Activated CD4-positive, alpha-beta memory T cell treated with anti-CD3 and anti-CD28 coated beads, Interleukin-2, amount 10 ng/mL, durations not matched to agents 7 days and 5 days (primary cell): ENCODE measurements at places on chromosomes 7 and 10. TPM values are rescaled to one million over a fixed set of nuclear protein-coding genes. Genes with fewer than 3 reads are reported as not detected.

GJD4 gene
- not detected for total RNA-seq

COL28A1 gene
- total RNA-seq = not detected

- no peak for DNase-seq
These were observed 6.7 kb downstream of the ZNF713 start for GRCh38 chr7:55893940-55894339.

DNA sequence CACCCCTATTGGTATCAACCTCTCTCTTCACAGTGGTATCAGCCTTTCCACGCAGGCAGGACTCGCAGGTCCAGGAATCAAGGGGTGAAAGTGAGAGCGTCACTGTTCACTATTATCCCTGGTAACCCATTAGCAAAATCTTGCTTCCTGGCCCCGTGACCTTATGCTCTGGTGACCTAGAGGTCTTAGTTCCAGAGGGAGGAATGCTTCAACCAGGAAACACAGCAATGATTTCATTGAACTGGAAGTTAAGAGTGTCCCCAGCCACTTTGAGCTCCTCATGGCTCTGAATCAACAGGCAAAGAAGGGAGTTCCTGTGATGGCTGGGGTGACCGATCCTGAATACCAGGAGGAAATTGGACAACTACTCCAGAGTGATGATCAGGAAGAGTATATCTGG, 90.6 kb downstream of the CUL2 start:
- DNase-seq = no peak

- peak; percentile 93 for DNase-seq
These were observed at the start of gene CBX3 for GRCh38 chr7:26201247-26202018. TSS of gene CBX3 (plus strand) at chr7:26201745. CDS start at chr7:26202999, 1,254 bp downstream.

- DNase-seq = no peak
These were observed 39.0 kb downstream of the DOCK1 start for GRCh38 chr10:126944191-126944590.

GRCh38 chr7:127644484-127644883, 7.5 kb upstream of the SND1 start:
- DNase-seq = no peak

DNA sequence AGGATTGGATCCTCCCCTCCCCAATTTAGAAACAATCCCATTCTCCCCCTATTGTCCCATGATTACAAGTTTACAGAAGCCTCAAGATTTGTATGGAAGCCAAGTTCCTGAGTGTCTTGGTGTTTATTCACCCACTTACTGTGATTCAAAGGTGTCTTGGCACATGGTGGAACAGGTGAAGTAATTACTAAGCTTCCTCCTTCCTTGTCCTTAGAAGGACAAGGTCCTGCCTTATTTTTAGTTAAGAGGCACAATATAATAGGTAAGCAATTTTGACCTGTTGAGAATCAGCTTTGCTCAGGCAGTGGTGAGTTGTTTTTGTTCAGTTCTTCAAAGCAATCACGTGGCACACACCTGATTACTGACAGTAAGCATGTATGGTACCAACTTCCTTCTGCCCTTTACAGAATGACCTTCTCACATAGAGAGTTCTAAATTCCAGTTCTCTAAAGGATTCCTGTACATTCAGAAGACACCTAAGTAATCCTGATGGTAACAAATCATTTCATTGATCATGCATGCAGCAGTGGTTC, 60.7 kb upstream of the SLC13A1 start:
- no peak for DNase-seq

GRCh38 chr10:15255961-15256360, 87.5 kb upstream of the NMT2 start:
- DNase-seq = no peak

DNA sequence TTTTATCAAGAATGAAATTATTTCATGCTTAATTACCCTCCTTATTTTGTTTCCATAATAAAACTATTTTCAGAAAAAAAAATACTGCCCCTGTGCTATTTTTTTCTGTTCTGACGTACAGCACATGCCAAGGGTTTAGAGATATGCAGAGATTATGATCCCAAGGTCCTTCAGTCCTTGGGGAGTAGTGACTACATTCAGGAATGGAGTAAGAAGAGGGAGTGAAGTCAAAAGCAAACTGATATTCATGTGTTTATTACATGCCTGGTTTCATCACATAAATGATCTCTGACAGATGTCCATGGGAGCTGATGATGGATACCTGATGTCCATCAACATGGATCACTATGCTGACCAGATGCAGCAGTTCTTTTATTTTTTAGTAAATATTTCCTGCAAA, 17.2 kb downstream of the AKAP9 start:
- no peak for DNase-seq
